Stimulated activated CD8-positive, alpha-beta memory T cell treated with anti-CD3 and anti-CD28 coated beads, Interleukin-4, amount 100 ng/mL, for 1 hour (primary cell): ENCODE measurements at places on chromosomes 13 and 19.

DNA sequence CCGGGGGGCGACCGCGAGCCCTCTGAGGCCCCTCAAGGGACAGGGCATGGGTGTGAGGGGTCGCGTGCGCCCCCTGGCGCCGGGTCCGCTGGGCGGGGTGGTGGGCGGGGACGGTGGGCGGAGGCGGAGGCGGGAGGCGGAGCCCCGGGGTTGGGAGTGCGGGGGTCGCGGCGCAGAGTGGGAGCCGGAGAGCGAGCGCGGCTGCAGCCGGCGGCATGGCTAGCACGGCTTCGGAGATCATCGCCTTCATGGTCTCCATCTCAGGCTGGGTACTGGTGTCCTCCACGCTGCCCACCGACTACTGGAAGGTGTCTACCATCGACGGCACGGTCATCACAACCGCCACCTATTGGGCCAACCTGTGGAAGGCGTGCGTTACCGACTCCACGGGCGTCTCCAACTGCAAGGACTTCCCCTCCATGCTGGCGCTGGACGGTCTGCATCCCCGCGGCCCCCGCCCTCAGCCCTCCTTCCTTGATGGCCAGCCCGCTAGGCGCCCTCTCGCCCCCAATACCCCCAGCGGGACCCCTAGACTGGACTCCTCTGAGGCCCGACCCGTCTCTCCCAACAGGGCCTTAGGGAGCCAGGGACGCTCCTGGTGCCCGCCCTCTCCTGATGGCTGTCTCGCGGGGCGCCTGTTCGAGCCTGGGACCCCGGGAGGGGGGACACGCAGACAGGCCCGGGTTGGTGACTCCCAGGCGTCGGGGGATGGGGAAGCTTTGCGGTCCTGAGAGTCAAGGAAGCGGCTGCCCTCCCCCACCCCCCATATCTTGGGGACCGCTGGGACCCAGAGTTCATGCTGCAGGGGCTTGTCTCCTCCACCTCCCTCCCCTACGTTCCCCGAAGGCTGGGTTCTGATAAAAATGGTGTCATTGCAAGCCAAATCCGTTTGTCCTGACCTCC, at the start of gene CLDN10:
CLDN10 (plus strand) TSS at position 182 of the 903 bp plus-strand sequence; CDS start at position 216, 34 bp downstream.
- DNase-seq = no peak

GRCh38 chr13:40290758-40291157, 375.7 kb downstream of the FOXO1 start:
- DNase-seq = no peak

DNA sequence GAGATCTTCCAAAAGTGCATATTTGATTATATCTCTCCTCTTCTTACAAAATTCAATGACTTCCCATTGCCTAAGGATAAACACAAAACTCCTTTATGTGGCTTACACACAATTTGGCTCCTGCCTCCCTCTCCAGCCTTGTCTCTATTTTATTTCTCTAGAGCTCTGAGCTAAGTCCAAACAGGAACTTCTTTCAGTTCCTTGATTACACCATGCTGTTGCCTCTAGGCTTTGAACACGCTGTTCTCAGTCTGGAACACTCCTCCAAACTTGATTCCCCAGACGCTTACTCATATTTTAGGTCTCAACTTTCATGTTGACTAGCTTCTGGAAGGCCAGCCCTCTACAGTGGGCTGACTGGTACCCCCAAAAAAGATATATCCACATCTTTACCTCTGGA, 258.5 kb downstream of the COG6 start:
- no peak for DNase-seq

DNA sequence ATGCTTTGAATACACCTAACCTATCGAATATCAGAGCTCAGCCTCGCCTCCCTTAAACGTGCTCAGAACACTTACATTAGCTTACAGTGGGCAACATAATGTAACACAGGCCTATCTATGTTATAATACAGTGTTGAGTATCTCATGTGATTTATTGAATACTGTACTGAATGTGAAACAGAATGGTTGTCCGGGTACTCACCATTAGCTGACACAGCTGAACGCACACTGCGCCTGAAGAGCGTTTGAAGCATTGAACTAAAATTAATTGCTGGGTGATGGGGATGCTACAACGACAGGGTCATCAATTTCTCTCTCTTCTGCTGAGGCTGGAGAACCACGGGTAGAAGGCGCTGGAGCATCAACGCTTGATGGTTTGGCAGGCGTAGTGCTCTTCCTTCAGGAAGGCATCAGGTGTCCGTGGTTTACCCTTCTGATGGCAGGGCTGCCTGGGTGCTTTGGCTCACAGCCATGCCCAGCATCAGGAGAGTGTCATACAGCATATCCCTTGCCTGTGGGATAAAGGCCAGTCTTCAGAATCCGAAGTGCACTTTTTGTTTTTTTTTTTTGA, 46.9 kb upstream of the UBE2L5 start:
- no peak for DNase-seq

GRCh38 chr19:2533686-2534422, 57.9 kb downstream of the GADD45B start:
- no peak for DNase-seq

DNA sequence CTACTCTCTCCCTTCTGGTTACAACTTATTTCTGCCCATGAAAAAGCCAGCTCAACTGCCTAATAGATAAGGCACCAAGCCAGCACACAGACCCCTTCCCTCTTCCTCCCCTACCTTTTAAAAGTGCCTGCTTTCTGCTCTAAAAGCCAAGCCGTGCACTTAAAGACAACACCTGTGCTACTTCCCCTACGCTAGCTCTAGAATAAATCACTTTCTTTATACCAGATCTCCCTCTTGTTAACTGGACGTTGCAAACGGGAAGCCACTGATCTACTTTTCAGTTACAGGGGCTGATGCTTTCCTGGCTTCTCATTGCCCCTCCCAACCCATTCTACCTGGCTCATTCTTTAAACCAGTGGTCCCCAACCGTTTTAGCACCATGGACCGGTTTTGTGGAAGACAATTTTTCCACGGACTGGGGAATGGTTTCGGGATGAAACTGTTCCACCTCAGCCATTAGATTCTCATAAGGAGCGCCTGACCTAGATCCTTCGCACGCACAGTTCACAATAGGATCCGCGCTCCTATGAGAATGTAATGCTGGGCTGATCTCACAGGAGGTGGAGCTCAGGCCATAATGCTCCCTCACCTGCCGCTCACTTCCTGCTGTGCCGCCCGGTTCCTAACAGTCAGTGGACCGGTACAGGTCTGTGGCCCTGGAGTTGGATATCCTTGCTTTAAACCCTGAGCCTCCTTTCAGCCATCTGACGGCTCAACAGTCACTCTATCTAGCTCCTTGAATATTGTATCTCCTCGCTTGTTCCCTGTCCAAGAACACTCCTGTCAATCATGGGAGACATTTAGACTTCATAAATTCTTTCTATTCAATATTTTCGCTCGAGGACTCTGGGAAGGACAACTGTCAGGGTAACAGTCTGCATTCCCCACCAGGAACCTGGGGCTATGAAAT, 841 bp upstream of the ZNF223 start:
- DNase-seq = no peak

- DNase-seq = no peak
Observed at GRCh38 chr13:111533900-111534683, 213.7 kb downstream of the TEX29 start.

- no peak for DNase-seq
Observed at GRCh38 chr19:31263328-31263727, 85.9 kb downstream of the TSHZ3 start.

- DNase-seq = no peak
Observed at GRCh38 chr19:38528931-38529330, 88.8 kb downstream of the MAP4K1 start.

GRCh38 chr13:91278888-91279287, 68.6 kb upstream of the MIR17HG start:
- no peak for DNase-seq

GRCh38 chr13:98285317-98285716, 108.2 kb upstream of the RNF113B start:
- DNase-seq = no peak

GRCh38 chr19:15780610-15781418, 6.6 kb upstream of the OR10H5 start:
- no peak for DNase-seq

- no peak for DNase-seq
Observed at GRCh38 chr19:56405062-56405461, 930 bp downstream of the ZNF583 start.

GRCh38 chr13:41961466-41961760, 504 bp upstream of the VWA8 start:
- DNase-seq = no peak

- no peak for DNase-seq
Observed at GRCh38 chr13:111039735-111040134, 75.4 kb upstream of the ARHGEF7 start.

DNA sequence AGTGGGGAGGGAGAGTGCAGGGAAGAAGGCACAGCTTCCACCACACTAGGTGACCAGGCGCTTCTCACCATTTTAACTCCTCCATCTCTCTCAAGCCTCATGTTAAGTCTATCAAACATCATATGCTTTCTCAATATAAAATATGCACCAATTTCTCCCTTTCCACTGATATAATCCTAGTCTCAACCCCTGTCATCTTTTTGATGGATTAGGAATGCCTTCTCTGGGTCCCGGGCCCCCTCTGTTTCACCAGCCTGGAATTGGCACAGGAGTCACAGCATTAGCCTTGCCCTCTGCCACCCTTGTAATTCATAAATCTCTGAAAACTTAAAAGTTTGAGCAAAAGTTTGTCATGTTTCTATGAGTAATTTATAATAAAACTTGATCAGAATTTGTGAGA, at the start of gene ZSCAN4:
ZSCAN4 (plus strand) TSS at position 301 of the 400 bp plus-strand sequence. CDS start 7,211 bp downstream, outside the sequence.
- DNase-seq = no peak

DNA sequence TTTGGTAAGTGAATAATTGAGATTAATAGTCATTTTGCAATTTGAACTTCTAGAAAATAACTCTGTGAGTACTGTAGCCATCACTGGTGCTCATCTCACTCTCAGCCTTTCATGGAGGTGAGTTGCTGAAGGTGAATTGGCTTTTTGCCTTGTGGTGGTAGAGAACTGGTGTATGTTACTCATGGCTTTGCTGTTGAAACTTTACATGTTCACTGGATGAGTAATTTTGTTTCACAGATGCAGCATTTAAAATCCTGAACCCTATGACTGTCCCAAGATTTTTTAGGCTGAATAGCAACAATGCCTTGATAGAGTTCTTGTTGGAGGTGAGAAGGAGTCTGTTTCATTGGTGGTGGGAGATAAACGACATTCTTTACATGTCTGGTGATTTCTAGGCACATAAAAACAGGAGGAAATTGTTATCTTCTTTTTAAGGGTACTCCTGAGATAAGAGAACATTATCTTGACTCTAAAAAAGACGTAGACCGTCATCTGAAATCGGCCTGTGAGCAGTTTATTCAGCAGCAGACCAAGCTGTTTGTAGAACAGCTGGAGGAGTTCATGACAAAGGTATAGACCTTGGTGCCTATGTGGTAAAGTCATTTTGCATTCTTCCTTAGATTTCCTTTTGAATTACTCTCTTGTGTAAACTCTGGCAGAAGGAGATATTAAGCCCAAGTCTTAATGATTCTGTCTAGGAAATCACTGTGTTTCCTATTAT, 53.9 kb downstream of the COG3 start:
- no peak for DNase-seq

DNA sequence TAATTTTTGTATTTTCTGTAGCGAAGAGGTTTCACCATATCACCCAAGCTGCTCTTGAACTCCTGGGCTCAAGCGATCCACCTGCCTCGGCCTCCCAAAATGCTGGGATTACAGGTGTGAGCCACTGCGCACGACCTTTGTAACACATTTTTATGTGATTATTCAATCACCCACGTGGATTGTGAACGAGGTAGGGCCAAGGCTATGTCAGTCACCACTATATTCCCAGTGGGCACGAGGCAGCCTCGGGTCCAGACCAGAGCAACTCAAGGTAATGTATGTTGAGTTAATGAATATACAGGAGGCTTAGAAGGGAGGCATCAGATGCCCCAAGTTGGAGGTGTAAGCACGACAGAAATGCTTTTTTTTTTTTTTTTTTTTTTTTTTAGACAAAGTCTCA, 8.9 kb downstream of the PTGIR start:
- DNase-seq = no peak

GRCh38 chr19:3721131-3721886, 13.1 kb downstream of the TJP3 start:
- peak; percentile 50 for DNase-seq

DNA sequence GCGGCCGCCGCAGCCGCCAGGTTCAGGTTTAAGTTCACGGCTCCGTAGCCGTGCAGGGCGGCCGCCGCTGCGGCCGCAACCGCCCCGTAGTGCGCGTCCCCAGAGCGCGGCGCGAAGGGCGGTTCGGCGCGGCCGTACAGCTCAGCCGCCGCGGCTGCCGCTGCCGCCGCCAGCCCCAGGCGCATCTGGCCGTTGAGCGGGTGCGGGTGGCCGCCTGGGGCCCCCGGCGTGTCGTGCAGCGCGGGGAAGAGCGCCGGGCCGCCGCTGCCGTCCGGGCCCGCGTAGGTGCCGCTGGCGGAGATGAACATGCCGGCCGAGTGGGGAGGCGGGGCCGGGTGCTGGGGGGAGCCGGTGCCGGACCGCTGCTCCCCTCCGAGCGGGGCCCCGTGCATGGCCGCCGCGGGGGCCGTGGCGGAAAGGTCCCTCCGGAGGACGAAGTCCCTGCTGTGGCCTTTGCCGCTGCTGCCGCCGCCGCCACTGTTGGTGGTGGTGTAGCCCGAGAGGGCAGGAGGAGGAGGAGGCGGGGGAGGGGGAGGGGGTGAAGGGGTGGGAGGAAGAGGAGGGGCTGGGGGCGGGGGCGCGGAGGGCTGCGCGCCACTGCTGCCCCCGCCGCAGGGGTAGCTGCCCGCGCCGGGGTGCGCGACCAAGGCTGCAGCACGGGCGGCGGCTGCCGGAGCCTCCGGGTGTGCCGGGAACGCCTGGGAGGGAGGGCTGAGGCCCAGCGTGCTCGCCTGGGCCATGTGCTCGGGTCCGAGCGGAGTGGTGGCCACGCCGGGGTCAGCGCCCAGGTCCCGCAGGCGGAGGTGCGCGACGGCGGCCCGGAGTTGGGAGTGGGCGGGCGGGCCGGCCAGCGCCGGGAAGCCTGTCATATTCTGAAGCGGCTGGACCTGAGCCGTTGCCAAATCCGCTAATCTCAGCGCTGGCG, 654 bp downstream of the ZIC5 start:
- no peak for DNase-seq

GRCh38 chr13:41054212-41054877, 7.0 kb upstream of the WBP4 start:
- no peak for DNase-seq

DNA sequence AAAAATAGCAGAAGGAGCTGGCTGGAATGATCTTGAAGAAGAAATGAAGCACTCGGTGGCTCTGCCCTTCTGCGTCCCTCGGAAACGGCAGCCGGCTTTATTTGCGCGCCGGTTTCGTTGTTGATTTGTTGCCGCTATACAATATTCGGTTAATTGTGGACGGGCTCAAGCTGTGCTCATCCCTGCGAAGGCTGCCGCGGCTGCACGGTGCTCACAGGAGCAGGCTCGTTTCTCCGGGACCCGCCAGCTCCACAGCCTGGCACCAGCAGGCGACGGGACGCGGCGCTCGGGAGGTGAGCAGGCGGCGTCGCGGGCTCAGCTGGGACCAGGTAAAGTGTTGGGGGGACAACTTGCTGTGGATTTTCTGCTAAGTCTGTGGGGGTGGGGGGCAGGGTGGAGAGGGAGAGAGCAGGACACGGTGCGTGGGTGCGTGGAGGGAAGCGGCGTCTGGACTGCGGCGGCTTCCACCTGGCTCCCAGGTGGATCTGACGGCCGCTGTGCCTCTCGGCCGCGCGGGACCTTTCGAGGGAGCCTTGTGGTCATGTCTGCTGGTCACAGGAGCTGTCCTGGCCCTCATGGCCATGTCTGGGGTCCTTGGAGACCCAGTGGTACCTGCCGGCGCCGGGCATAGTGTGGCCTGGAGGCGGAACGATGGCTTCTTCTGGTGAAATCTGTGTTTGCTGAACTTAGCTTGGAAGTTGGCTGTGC, 90.9 kb downstream of the TEX29 start:
- DNase-seq = no peak
